ENCODE measurements at places on chromosomes 3 and 15.
A peak's percentile ranks its signal among the peaks of the same experiment; 100 is the strongest.

DNA sequence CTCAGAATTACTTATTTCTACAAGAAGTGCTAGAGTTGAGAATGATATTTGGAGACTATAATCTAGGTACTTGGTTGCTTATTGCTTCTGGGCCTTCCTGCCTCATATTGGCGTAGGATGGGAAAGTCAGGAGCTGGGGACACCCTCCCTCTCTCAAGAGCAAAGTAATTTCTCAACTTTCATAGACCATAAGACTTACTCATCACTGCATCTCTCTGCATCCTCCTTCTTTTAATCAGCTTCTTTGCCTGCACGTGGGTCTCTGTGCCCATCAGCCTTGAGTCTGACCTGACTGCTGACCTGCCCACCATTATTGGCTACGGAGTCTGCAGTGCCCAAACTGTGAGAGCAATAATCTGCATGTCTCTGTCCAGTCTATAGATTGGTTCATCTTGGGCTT is 27.3 kb upstream of the XIRP1 start:
- H3K27me3 ChIP-seq: no peaks in the 10 kb centered on the region
- no peak overlapping the region for H3K27ac ChIP-seq
- H3K4me3 ChIP-seq: no peak overlapping the region
- H3K36me3 ChIP-seq: no peaks in the 10 kb centered on the region
- peaks cover 6% of the 10 kb centered on the region for H3K4me1 ChIP-seq

DNA sequence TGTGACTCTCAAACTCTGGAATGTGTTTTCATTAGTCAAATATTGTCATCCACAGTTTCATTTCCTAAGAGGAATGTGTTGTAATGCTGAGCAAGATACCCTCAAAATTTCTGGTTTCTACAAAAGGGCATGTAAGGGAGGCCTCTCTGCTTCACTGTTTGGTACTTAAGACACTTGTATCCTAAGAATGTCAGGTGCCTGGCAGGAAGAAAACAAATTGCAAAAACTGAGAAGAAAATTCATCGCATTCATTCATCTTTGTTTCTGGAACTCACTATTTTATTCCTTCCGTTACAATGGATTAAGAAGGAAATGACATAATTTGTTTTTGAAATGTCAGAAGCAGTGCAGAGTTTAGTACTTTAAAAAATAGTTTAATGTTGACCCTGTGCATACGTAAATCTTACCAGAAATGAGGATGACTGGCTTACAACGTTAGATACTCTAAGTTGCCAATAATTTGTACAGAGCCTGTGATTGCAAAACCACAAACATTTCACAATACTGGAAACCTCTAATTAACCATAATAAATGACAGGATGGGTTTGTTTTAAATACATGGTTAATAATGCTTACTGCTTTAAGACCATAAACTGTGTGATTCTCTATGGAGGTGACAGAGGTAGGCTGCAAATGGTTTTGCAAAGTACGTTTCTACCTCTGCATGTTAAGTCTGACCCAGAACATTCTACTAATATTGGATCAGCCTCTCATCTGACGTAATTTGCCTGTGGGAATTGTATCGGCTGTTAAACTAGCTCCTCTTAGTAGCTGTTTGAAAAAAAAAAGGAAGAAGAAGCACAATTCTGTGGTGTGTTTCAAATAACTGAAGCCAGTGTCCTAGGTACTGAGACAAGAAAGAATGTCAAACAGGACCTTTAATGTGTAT is 477.8 kb downstream of the RBMS3 start:
- peak overlapping the region; percentile 32 for H3K4me3 ChIP-seq
- no peaks in the 10 kb centered on the region for H3K36me3 ChIP-seq
- H3K27ac ChIP-seq: peak overlapping the region; percentile 81

GRCh38 chr3:197906850-197907187 is 43.2 kb upstream of the RPL35A start:
- no peak for DNase-seq
- no peak overlapping the region for H3K4me3 ChIP-seq
- H3K27me3 ChIP-seq: no peaks in the 10 kb centered on the region

DNA sequence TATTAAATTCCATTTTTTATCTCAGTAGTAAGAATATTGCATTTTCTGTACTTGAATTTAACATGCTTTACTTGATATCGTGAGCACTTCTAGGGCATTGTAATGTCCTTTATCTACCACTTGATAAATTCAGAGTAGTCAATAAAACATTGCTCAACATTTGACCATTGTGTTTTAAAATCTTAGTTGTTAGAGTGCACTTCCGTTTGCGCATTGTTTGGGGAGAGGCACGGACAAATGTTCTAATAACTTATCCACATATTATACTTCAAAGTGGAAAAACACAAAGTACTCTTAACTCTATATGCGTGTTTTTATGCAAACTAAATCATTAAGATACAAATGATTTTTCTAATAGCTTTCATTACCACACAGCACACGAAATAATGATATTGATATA is 419 bp downstream of the FAM227B start:
- H3K4me1 ChIP-seq: peaks cover 46% of the 10 kb centered on the region
- no peak for DNase-seq

- peaks cover 30% of the 10 kb centered on the region for H3K27me3 ChIP-seq
- no peak overlapping the region for H3K27ac ChIP-seq
- no peak overlapping the region for H3K4me3 ChIP-seq
- DNase-seq: no peak
- H3K4me1 ChIP-seq: no peaks in the 10 kb centered on the region
- H3K36me3 ChIP-seq: no peaks in the 10 kb centered on the region
These were observed 396.5 kb downstream of the OCA2 start for GRCh38 chr15:27702581-27702980.

DNA sequence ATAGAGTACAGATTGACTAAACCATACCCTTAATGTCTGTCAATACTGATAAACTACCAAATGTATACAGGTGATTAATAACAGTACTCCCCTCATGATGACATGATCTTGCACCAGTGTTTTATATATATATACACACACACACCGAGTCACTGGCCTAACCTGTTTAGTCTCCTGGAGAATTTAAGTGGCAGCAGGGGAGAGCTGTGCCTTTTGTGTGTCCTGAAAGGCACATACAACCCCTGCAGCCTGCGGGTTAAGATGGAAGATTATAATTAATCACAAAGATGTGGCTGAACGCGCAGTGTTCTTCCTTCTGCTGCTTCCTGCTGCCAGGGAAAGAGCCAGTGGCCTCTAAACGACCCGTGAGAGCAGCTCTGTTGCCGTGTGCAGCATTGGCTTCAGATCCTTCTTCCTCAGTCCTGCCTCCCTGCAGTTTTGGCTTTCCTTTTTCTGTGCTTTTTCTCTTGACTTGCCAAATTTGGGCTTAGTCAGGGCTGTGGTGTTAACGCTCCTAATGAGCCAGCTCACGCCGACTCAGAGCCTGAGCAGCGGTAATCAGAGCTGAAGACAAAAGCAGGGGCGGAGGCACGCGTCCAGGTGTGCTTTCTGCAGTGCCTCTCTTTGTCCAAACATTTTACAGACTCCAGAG is 42.5 kb upstream of the UBE3A start:
- H3K36me3 ChIP-seq: no peaks in the 10 kb centered on the region
- no peaks in the 10 kb centered on the region for H3K27me3 ChIP-seq
- no peak overlapping the region for H3K4me3 ChIP-seq
- no peak overlapping the region for H3K27ac ChIP-seq
- H3K4me1 ChIP-seq: no peaks in the 10 kb centered on the region

DNA sequence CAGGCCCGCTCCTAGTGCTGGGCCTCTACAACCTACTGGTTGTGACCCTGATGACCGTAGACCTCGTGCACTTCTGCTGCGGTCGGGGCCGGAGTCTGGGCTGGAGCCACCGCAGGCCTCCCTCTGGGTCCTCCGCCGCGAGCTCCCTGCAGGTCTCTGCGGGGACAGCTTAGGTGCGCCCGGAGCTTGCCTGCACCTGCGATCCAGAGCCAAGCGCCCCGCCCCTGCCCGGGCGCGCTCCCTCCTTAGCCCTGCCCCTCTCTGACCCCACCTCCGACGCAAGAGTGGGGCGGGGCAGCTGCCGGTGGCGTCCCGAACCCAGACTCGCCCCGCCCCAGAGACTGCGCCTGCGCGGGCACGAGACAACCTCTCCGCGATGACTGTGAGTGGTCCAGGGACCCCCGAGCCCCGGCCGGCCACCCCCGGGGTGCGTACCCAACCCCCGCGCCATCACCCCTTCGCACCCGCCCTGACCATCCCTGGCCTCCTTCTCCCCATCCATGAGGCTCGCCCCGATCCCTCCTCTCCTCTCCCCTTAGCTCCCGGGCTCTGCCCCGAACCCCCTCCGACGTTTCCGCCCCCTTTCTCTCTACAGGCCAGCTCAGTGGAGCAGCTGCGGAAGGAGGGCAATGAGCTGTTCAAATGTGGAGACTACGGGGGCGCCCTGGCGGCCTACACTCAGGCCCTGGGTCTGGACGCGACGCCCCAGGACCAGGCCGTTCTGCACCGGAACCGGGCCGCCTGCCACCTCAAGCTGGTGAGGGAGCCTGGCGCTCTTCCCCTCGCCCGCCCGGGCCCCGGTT is at the start of gene UNC45A:
TSS of gene UNC45A (plus strand) at position 337 of the 803 bp plus-strand sequence. CDS start at position 377, 40 bp downstream.
- peak within 1 kb of the TSS; percentile 74 for H3K27ac ChIP-seq
- no peaks in the 10 kb centered on the region for H3K27me3 ChIP-seq
- peak; percentile 94 for DNase-seq
- peak within 1 kb of the TSS; percentile 70 for H3K4me3 ChIP-seq

- H3K4me1 ChIP-seq: no peaks in the 10 kb centered on the region
- DNase-seq: no peak
- peaks cover 25% of the 10 kb centered on the region for H3K27me3 ChIP-seq
- no peaks in the 10 kb centered on the region for H3K36me3 ChIP-seq
These were observed 399.4 kb downstream of the OCA2 start for GRCh38 chr15:27699699-27700098.

DNA sequence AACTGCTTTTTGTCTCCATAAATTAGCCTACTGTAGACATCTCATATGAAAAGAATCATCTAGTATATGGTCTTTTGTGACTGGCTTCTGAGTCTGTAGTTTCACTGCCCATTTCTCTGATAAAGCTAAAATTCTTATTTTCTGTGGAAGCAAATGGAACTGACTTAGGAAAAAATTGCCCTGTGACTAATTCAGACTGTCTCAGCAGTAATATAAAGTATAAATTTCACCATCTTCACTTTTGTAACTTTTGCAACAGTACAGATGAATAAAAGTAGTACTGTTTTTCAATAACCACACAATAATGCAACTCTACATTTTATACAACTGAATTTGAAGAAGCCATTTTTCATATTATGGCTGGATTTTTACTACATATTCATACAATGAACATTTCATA is 104.1 kb downstream of the TBC1D5 start:
- no peak for DNase-seq
- H3K36me3 ChIP-seq: no peaks in the 10 kb centered on the region

- DNase-seq: no peak
- no peak overlapping the region for H3K4me3 ChIP-seq
- H3K4me1 ChIP-seq: no peaks in the 10 kb centered on the region
- H3K27ac ChIP-seq: no peak overlapping the region
- no peaks in the 10 kb centered on the region for H3K36me3 ChIP-seq
- H3K27me3 ChIP-seq: no peaks in the 10 kb centered on the region
These were observed 354.4 kb downstream of the TUSC7 start for GRCh38 chr3:117063930-117064329.

GRCh38 chr3:150775001-150775599 is 12.1 kb upstream of the SIAH2 start:
- DNase-seq: no peak
- peaks cover 10% of the 10 kb centered on the region for H3K4me1 ChIP-seq
- no peak overlapping the region for H3K27ac ChIP-seq

DNA sequence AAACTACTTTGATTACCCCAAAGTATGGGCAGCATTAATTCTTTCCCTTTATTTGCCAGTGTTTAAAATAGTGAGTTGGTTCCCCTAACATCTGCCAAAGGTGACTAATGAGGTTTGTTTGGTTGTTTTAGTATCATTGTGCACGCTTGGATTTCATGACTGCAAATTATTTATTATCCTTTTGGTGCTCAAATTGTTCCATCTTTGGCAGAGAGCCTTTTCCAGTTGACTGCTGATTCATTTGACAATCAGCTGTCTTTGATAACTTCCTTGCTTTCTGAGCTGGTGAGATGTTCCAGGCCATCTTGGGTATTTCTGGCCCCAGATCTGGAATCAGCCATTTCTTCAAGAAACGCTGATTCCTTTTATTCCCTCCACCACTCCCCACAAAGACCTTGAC is 8.9 kb downstream of the DLEC1 start:
- DNase-seq: no peak
- no peaks in the 10 kb centered on the region for H3K36me3 ChIP-seq
- no peaks in the 10 kb centered on the region for H3K27me3 ChIP-seq
- no peak overlapping the region for H3K27ac ChIP-seq

DNA sequence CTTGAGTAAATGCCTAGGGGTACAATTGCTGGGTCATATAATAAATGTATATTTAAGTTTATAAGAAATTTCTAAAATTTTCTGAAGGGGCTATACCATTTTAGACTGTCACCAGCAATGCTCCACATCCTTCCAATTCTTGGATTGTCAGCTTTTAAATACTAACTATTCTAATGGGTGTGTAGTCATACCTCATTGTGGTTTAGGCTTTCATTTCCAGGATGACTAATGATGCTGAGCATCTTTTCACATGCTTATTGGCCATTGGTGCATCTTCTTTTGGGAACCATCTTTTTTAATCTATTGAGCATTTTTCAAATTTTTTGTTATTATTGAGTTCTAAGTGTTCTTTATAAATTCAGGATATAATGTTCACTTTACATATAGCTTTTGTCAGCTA is 52.5 kb upstream of the CORO2B start:
- H3K27ac ChIP-seq: no peak overlapping the region
- no peaks in the 10 kb centered on the region for H3K36me3 ChIP-seq
- no peaks in the 10 kb centered on the region for H3K27me3 ChIP-seq
- DNase-seq: no peak

- no peaks in the 10 kb centered on the region for H3K27me3 ChIP-seq
- H3K36me3 ChIP-seq: peaks cover 6% of the 10 kb centered on the region
- DNase-seq: no peak
- H3K27ac ChIP-seq: peak overlapping the region; percentile 100
These were observed 874 bp downstream of the INO80 start for GRCh38 chr15:41115161-41115651.

DNA sequence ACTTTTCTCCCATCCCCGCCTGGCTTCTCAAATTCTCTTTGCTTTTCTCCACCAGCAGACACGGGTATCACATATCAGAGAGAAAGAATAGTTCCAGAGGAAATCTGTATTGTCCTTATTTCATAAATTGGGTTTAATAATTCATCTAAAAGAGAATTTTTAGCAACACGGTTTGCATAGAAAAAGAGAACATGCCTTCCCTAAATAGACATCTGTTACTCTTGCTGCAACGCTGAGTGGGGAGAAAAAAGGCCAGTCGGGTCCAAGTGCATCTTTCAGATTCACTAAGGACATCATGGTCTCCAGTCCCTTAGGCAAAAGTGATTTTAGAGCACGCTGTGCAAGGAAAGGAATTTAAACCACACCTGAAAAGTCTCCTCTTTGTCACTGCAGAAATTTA is 201.3 kb downstream of the ABHD5 start:
- DNase-seq: no peak
- H3K4me1 ChIP-seq: peaks cover 12% of the 10 kb centered on the region
- H3K27me3 ChIP-seq: peaks cover 71% of the 10 kb centered on the region
- H3K36me3 ChIP-seq: no peaks in the 10 kb centered on the region
- H3K27ac ChIP-seq: no peak overlapping the region

DNA sequence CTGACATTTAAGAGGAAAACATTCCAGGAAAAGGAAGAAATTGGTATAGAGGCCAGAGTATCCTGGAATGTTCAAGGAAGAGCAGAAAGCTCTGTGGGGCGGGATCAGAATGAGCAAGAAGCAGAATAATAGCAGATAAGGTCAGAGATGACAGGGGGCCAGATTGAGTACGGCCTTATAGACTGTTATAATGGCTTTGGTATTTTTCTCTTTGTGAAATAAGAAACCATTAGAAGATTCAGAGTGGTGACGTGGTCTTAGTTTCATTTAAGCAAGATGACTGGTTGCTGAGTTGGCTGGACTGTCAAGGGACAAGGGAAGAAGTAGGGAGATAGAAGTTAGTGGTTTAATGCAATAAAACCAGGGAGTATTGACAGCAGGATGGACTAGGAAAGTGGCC is 218.3 kb upstream of the SOX2 start:
- H3K27me3 ChIP-seq: no peaks in the 10 kb centered on the region

Data from left ventricle myocardium inferior (tissue), 1 donor.